Hematopoietic multipotent progenitor cell treated with erythropoietin and hydrocortisone succinate and interleukin-3 and kit ligand, for 4 days (in vitro differentiated cells): ENCODE measurements at places on chromosomes 1 and 21.

GRCh38 chr1:228749765-228750164, 14.5 kb downstream of the RHOU start:
- DNase-seq: no peak

GRCh38 chr1:195915826-195916225, 692.4 kb downstream of the KCNT2 start:
- no peak for DNase-seq

GRCh38 chr1:119286587-119287181, 81.9 kb upstream of the HAO2 start:
- peak; percentile 71 for DNase-seq

DNA sequence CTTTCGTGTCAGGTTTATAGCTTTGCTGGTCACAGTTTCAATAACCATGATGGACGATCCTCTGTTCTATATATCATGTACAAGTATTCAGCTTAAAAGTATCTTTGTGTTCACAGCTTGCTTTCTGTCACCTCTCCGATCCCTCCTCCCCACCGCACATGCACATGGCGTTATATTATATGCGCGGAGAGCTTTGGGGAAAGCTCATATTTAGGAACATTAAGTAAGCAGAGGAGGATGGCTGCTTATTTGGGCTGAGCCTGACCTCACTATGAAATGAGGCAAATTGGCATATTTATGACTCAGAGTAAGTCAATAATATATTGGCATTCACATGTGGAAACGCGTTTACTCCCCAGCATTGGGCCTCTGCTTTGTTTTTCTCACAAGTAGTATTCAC, 360.5 kb downstream of the HLX start:
- DNase-seq: no peak

- DNase-seq: no peak
Measured at GRCh38 chr1:63453232-63453631, 69.8 kb downstream of the ITGB3BP start.

- no peak for DNase-seq
Measured at GRCh38 chr1:150061632-150062101, 5.9 kb upstream of the VPS45 start.
